ENCODE measurements at places on chromosomes 2 and 18.

- no peak for DNase-seq
Measured at GRCh38 chr2:120602251-120602650, 133.4 kb upstream of the GLI2 start.

- DNase-seq: peak; percentile 22
Measured at GRCh38 chr2:65654496-65654895, 222.1 kb upstream of the SPRED2 start.

DNA sequence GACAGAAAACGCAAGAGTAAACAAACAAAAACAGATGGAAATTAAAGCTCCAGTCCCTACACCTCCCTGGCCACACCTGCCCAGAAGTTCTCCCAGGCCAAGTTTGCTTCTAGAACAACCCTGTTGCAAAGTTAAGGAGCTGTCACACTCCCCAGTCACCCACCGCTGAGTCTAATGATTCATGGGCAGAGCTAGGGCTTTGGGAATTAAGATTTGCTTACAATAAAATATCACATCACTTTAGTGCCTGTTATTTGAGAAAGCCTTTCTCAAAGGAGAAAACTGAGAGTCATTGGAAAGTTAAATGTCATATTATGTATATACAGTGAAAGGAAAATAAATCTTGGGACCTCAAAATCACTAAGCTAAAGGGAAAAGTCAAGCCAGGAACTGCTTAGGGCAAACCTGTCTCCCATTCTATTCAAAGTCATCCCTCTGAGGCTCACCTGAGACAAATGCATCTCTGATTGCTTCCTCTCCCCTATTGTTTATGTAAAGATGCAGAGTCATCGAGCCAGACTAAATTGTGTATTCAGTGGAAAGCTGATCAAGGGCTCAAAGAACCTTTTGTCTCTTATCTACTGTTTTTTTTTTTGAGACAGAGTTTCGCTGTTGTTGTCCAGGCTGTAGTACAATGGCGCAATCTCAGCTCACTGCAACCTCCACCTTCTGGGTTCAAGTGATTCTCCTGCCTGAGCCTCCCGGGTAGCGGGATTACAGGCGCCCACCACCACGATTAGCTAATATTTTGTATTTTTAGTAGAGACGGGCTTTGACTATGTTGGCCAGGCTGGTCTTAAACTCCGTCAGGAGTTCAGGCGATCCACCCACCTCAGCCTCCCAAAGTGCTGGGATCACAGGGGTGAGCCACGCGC is 2.8 kb downstream of the CRYGB start:
- DNase-seq: no peak

DNA sequence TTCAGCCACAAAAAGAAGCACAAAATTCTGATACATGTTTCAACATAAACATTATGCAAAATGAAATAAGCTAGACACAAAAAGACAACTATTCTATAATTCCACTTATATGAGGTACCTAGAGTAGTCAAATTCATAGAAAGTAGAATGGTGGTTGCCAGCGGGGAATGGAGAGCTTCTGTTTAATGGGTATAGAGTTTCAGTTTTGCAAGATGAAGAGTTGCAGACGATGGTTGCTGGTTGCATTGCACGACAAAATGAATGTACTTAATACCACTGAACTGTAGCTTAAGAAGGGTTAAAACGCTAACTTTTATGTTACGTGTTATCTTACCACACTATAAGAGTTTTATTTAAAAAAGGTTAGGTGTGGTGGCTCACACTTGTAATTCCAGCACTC is 13.5 kb downstream of the YWHAQ start:
- no peak for DNase-seq

DNA sequence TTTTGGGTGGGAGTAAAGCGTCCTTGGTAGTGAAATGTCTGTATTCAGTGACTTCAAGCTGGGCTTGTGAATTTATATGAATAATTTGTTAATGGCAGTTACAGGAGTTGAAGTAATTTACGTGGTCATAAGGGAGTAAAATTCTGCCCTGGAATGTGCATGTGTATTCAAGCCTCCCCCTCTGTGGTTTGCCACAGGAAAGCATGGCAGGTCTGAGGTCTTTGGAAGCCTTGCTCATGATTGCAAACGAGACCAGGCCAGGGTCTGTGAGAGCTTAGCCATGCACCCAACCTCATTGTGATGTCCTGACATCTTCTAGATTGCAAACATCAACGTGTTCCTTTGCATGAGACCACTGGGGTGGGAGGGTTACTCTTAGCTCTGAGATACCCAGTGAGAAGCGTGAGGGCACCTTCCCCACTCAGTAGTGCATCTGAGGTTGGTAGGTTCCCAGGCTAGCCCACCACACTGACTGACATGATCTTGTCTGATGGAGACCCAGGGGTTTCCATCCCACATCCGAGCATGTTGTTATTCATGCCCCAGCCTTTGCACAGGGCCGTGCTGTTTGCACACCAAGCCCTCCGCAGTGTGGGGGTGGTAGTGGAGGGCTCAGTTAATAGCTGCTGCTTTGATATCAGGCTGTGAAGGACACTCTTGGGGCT is 216.5 kb downstream of the KLHL29 start:
- DNase-seq: no peak

DNA sequence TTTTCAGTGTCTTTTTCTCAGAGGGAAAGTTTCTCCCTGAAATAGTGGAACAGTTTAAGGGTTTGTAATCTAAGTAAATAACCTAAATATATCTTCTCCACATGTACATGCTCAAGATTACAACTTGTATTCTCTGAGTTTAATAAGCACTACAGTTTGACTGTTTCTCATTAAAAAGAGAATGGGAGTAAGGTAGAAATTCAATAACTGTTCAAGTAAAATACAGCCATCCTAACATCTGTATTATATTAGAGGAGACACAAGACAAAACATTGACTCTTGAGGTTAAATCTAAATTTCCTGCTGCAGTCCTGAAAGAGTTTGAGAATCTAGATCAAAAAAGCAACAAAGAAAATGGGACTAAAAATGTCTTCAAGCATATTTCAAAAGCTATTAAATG is 73.0 kb upstream of the ZNF397 start:
- DNase-seq: no peak

DNA sequence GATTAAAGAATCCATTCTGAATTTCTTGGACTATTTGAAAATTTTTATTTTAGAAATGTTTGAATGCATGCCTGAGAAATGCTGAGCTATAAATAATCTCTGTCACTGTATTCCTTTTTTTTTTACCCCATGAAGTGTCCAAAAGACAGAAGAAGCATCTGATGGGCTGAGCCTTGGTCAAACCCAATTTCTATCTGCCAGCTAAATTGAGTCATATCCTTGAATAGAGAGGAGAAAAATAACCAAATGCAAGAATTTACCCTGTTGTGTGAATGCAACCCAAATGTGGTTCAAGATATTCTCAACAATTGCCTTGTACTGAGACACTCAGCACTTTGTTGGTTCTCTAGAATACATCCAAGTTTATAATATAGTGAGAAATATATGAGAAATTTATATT is 223.5 kb downstream of the UBE2E3 start:
- DNase-seq: no peak

DNA sequence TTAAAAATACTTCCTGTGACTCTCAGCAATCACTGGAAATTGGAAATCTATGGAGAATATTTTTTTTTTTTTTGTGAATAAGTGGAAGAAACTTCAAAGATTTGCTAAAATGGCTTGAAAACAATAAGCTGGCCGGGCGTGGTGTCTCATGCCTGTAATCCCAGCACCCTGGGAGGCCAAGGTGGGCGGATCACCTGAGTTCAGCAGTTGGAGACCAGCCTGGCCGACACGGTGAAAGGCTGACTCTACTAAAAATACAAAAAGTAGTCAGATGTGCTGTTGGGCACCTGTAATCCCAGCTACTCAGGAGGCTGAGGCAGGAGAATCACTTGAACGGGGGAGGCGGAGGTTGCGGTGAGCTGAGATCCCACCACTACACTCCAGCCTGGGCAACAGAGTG is 155.5 kb upstream of the CAVIN2 start:
- no peak for DNase-seq

DNA sequence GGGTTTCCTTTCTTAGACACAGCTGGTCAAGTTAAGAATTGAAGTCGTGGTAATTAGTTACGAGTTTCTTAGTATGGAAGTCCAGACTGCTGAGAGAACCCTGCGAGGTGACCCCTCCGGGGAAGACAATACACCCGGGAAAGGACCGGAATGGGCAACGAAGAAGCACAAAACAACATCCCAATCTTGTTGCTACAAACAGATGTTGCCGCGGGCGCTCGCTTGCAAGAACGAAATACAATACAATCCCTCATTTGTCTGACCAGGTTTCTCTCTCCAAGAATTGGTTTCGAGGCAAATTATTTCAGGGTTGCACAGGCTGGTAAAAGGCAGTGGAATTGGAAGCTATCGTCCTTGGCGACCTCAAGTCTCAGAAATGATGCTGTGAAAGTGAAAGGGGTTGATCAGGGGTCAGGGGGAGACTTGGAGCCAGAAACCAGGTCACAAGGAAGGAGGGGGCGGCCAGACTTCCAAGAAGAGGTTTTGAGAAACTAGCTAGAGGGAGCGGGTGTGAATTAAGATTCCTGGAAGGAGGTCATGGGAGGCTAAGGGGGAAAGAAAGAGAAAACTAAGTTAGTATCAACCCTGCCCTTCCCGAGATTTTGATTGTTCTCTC is 401.9 kb downstream of the HRH4 start:
- DNase-seq: no peak

GRCh38 chr2:78245394-78246135 is 723.4 kb upstream of the LRRTM4 start:
- no peak for DNase-seq

- peak; percentile 28 for DNase-seq
Measured at GRCh38 chr2:216130346-216130971, 21.3 kb downstream of the XRCC5 start.

GRCh38 chr2:46365913-46366667 is 68.9 kb downstream of the EPAS1 start:
- peak; percentile 24 for DNase-seq

All from NCI-H1694 treated with DMSO at 0.1 percent for 48 hours (cell line).